ENCODE measurements at places on chromosomes 12 and 14. TPM values are rescaled to one million over a fixed set of nuclear protein-coding genes. Genes with fewer than 3 reads are reported as not detected.

DNA sequence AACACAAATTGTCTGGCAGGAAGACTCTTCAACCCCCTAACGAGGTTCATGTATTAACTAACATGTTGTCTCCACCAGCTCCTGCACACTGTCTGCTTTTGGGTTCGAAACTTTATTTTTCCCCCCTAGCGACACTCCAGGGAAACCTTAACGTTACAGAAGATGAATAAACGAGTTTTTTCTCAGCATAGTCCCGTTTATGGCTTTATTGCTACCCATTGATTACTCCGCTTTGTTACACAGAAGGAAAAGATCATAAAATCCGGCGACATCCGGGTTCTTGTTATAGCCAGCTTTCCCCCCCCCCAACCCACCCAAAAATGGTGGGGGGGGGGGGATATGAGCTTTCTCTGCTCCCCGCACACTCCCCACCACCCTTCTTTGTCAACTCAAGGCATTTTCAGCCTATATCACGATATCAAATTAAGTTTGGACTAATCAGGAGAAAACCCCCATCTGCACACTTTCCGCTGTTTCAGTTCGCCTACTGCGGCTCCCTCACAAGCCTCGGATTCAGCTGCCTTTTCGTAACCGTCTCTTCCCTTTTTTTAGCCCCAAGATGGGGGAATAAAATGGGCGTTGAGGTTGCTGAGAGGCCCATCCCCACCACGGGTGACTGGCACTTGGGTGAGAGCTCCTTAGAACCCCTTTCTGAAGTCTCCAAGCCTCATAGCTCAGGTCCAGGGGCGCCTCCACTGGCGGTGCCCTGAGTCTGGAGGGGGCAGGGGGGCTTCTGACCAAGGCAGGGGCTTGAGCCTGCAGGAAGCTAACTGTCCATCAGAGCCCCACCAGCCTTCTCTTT lies 1.4 kb upstream of the HOXC6 start:
- no peak for DNase-seq

DNA sequence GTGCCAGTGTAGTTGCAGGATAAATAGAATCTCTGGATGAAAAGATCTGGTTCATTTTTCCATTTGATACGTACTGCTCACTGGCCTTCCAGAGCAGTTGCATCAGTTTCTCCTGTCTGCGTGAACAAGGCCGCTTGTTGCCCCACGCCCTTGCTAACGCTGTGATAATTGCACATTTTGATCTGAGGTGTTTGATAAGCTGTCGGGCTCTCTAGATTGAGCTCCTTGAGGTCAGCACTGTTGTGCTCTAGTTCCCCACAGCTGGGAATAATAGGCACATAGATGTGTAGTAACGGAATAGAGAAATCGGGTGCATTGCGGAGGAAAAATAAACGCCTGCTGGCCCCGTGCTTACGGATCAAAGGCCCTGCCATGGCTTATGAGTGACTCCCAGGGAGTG lies 42.8 kb upstream of the TRAF3 start:
- no peak for DNase-seq

DNA sequence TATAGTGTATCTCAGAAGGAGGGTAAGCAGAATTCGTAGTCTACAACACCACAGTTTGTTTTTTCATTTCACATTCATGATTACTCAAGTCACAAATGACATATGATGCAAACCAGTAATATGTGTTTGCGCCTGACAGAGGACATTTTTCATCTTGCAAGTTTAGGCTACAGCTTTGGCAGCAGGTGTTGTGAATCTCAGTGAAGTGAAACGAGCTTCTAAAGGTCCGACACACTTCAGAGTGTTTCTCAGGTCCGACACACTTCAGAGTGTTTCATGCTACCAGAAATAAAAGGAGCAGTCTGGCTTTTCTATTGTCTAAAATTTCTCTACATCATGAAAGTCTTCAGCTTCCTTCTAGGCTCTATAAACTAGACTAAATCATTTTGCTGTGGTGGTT lies 22.7 kb downstream of the CLEC14A start:
- no peak for DNase-seq

- no peak for DNase-seq
These were observed 420.7 kb downstream of the NPAS3 start for GRCh38 chr14:33359288-33359881.

DNA sequence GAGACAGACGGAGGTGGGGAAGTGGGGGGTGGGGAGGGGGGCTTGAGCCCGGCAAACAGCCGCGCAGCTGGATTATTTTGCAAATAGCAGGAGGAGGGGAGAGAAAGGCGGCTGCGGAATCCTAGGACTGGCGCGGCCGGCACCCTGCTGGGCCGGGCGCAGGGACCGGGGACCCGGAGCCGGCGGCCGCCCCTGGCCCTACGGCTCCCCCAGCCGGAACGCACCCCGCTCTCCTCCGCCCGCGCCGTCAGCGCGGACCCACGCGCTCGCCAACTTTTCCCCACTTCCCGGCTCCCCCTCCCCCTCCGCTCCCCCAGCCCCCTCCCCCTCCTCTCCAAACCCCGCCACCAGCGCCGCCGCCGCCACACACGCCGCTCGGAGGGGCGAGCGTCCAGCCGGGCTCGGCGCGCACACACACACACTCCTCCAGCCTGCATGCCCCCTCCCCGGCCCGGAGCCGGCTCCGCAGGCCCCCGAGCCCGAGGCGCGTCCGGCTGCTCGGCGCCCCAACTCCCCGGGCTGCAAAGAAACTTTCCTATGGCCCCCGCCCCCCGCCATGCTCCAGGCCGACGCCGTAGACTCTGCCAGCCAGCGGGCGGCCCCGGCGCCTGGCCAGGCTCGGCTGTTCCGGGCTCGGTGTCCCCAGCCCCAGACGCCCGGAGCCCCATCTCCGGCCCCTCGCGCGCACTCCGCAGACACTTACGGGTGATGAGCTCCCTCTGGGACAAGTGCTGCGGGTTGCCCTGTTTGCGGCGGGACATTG lies 1.4 kb downstream of the BCL11B start:
- DNase-seq, result no peak

DNA sequence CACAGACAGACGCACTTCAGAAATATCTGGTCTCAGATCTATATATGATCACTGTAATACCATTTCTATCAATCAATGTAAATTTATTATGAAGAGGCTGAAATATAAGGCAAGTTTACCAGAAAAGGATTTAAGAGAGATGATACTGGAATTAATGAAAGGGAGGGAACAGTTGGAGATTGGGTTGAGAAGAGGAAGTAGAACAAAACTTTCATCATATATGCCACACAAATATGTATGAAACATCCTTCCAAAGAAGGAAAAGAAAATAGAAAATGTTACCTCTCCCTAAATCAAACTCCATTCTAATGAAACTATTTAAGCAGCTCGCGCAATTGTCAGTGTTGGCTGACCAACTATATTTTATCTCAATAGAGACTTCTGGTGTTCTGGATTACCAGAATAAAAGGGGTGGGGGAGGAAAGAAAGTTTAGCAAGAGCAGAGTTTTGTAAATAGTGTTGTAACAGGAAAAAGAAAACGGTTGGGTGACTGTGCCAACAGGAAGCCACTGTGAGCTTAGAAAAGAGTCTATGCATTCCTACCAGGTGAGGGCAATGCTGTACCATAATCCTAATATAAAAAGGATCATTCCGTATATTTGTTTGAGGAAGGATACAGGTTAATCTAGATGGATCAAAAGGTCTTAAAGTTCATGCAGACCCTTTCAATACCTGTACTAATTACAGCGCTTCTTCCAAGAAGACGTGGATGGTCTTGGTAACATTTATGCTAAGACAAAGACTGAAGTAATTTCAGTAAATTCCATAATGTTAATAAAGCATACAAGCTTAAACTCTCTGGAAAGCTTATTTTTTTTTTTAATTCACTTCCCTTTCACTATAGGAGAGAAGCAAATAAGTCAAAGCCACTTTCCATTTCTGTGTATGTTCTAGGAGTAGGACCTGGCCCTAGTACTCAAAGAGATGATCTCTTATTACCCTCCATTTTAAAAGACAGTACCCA lies 14.5 kb upstream of the LLPH start:
- peak; percentile 69 for DNase-seq

DNA sequence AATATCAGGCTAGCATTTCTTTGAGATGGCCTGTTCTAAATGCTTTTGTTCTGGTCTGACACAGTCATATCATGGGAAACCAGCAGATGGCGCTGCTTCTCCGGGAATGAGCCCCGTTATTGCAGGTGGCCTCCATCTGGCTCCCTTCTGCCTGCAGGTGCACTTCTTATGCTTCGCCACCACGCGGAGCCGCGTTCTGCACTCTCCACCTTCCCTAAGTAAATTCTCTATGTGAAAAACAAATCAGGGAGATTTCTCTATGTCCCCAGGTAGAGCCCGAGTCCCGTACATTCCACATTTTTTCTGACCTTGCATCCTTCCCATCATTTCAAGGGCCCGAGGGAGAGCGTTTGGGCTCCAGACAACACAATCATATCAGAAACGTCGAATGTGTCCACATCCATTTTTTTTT lies 26.2 kb downstream of the GLRX5 start:
- peak; percentile 87 for DNase-seq

DYNC1H1 gene
- 320 TPM for total RNA-seq

PMCH gene
- total RNA-seq, result not detected

CLEC7A gene
- 8.7 TPM for total RNA-seq

DNA sequence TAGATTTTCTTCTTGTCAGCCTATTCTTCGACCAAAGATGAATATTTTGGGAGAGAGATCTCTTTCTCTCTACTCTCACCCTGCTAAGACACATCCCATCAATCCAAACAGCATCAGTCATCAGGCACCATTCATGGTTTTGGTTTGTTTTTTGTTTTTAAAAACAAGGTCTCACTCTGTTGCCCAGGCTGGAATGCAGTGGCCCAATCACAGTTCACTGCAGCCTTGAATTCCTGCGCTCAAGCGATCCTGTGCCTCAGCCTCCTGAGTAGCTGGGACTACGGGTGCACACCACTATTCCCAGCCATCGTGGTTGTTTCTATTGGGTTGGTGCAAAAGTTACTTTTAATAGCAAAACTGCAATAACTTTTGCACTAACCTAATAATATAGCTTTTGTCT lies 14.4 kb upstream of the ITPR2 start:
- no peak for DNase-seq

DNA sequence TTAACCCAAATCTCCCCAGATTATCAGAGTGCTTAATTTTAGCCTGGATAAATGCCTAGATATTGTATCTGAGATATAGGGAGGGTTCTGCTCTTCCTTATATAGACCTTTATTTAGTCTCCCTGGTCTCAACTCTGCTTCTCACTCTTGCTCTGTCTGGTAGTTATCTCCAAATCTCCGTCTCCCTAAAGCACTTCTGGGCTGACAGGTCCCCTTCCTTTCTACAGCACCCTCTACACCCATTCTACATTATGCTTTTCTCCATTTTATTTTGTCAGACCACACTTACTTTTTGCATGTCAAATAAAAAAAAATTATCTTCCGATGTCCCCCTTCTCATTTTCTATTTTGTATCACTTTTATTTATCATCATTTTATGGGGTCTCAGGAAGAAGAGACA lies 2.0 kb upstream of the ERC1 start:
- no peak for DNase-seq

- DNase-seq, result no peak
These were observed 5.9 kb downstream of the PSEN1 start for GRCh38 chr14:73142216-73142615.

DNA sequence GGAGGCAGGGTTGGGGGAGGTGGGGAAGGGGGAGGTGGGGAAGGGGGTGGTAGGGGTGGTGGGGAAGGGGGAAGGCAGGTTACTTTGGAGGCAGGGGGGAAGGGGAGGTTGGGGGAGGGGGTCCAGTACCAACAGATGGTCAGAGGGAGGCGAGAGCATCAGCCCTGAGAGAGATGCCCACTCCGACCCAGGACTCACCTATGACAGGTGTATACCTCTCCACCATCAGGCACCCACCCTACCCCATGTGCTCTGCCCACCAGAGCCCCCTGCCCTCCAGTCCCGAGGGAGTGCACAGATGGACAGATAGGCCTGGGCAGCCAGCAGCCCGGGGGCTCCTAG lies 18.6 kb downstream of the JAG2 start:
- no peak for DNase-seq

DNA sequence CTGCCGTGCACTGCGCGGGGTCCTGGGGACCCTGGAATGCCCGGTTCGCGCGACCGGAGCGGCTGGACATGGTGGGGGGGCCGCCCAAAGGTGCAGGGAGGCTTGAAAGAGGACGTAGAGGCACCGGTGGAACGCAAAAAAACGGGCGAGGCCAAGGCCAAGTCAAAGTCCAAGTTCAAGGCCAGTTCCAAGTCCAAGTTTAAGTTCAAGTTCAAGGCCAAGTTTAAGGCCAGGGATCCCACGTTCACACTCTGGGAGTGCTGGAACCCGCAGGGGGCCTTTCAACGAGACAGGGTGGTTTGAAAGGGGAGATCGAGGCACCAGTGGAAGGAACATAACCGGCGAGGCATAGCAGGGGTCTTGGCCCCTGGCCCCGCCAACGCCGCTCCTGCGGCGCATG lies 317.6 kb downstream of the ALG10 start:
- no peak for DNase-seq

DUSP6 gene
- total RNA-seq, result 33.2 TPM

Data from sigmoid colon (tissue), 7 donors.